Activated gamma-delta T cell (primary cell): ENCODE measurements at places on chromosomes 6 and 20.
A peak's percentile ranks its signal among the peaks of the same experiment; 100 is the strongest.

- no peak for DNase-seq
Observed at GRCh38 chr6:152697634-152698033, at the start of gene MYCT1. MYCT1 (plus strand) TSS chr6:152697897; CDS start chr6:152697903, 6 bp downstream.

- DNase-seq: peak; percentile 22
Observed at GRCh38 chr6:13615792-13616120, 621 bp downstream of the NOL7 start.

GRCh38 chr6:138849791-138850190 is 53.9 kb downstream of the ECT2L start:
- DNase-seq: no peak

DNA sequence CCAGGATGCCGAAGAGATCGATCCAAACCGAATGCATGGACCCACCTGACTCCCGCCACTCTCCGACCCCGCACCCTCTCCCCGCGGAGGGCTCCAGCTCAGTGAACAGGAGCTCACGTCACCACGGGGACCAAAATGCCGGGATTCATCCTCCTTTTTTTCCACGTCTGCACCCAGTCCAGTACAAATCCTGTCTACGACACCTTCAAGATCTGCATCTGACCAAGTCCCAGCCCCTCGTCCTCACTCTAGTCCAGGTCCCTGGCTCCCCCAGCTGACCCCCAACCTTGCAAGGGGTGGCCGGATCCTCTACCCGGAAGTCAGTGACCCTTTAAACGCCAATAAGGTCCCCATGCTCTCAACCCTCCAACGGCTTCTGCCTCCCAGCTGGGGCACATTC is 92.8 kb upstream of the QKI start:
- no peak for DNase-seq

GRCh38 chr6:143260857-143261256 is 189.6 kb downstream of the ADAT2 start:
- DNase-seq: no peak
